Stimulated activated CD4-positive, alpha-beta T cell treated with anti-CD3 and anti-CD28 coated beads, Interleukin-1b, Interleukin-23, amount 100 ng/mL, for 1 hour (primary cell): ENCODE measurements at places on chromosomes 13 and 19.

GRCh38 chr13:26562512-26562890 lies 5.0 kb downstream of the WASF3 start:
- no peak for DNase-seq

DNA sequence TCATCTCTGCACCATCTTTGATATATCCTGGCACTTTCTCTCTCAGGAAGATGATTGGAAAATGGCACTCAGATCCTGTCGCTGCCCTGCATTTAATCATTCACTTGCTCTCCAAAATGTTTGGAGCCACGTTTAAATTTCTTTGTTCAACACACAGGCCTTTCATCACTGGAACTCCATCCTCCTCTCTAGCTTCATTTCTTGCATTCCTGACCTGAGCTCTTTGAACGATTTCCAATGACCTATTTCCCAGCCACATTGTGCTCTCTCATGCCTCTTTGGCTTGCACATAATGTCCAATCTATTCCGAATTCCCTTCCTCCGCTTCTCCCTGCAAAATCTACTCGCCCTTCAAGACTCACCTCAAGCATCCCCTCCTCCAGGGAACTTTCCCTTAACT lies 287.4 kb upstream of the NBEA start:
- no peak for DNase-seq

- DNase-seq = no peak
These were observed 6.7 kb downstream of the RNU6-9 start for GRCh38 chr19:900043-900301.

DNA sequence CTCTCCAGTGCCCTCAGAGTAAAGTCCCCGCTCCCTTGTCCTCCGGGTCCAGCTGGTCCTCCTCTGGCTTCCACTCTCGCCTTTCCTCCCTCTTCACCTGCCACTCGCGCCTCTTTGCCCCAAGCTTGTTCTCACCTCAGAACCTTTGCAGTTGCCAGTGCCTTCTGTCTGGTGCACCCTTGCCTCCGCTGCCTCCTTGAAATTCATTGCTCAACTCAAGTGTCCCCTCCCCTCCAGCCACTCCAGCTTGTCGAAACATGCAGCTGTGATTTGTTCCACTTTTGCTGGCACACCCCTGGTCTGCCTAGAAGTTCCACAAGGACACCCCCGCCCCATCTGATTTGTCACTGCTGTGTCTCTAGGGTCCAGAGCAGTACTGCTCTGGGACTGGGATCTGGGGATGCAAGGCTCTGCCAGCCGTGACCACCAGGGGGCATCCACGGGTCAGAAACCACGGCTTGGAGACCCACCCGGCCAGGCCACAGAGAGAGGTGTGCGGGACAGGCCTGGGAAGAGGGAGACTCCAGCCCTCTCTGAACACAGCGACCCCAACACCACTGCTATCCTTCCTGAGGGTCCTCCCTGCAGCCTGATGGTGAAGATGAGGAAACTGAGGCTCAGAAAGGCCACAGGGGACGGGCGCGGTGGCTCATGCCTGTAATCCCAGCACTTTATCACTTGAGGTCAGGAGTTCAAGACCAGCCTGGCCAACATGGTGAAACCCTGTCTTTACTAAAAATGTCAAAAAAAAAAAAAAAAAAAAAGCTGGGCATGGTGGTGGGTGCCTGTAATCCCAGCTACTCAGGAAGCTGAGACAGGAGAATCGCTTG lies 49.9 kb downstream of the AP1M1 start:
- DNase-seq = peak; percentile 71

DNA sequence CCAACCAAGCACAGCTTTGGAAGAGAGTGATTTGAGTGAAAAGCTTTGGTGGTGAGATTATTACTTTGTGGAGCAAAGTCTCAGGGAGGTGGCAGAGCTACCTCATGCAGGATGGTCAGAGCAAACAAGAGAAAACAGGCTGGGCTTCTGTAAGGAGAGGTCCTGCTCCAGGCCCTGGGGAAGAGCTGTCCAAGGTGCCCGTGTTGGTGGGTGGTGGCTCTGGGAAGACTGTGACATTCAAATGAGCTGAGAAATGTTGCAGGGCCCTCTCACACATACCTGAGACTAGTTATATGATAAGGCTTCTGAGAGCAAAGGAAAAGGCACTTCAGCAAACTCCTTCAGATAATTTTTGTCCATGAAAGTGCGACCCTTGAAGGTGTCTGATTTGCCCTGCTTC lies 205.5 kb upstream of the SOX21 start:
- no peak for DNase-seq

DNA sequence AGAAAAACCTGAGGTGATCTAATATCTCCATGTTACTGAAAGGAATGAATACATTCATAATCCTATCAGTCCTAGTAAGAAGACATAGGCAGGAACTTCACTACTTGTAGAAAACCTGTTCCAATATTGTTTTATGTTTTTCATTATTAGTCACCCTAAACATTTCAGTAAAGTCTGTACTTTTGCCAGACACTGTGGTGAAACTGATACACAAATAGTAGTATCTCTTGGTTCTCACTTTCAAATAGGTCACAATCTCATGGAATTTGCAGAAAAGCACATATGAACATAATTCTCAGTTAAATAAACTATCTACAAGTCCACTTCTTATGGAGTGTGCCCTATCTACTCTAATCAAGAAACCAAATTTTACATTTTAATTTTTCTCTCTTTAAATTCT lies 88.3 kb upstream of the PCDH9 start:
- DNase-seq = no peak

DNA sequence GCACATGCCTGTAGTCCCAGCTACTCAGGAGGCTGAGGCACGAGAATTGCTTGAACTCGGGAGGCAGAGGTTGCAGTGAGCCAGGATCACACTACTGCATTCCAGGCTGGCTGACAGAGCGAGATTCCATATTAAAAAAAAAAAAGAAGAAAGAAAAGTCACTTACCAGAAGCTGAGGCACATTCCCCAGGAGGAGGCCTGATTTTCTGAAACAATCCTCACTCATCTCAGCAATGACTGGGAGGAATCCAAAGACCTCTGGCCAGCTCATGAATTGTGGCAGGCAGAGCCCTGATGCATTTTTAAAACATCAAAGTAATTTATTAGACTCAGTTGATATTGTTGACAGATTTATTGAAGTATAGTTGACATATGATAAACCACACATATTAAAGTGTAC lies 206.3 kb downstream of the FOXO1 start:
- DNase-seq = no peak

- DNase-seq = no peak
These were observed 42.1 kb downstream of the FOXO1 start for GRCh38 chr13:40624383-40624782.

- no peak for DNase-seq
These were observed 28.7 kb upstream of the EPHX3 start for GRCh38 chr19:15260939-15261338.

DNA sequence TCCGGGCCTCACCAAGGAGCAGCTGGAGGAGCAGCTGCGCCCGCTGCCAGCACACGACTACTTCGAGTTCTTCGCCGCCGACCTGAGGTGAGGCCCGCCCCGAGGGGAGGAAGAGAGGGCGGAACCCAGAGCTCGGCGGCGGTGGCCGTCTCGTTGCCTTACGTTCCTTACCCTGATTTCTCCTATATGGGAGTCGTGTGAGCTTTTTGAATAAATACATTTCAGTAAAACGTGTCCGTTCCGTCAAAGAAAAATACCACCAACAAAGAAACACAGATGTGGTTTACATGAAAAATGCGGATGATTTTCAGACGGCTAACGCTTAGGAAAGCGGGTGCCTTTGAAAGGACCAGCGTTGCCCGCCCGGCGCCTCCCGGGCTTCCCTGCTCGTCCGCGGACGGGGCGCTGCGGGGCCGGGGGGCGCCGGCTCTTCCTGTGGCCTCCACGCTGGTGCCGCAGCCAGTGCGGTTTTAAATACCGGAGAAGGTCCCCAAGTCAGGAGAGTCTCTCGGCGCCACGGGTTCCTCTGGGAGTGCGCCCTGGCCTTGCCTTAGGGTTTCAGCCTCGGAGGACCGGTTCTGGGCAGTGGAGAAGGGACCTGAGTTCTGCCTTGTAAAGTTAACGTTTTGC lies 755 bp downstream of the UPF3A start:
- DNase-seq = no peak

- DNase-seq = no peak
These were observed 242.5 kb upstream of the GPC6 start for GRCh38 chr13:92984151-92984550.

DNA sequence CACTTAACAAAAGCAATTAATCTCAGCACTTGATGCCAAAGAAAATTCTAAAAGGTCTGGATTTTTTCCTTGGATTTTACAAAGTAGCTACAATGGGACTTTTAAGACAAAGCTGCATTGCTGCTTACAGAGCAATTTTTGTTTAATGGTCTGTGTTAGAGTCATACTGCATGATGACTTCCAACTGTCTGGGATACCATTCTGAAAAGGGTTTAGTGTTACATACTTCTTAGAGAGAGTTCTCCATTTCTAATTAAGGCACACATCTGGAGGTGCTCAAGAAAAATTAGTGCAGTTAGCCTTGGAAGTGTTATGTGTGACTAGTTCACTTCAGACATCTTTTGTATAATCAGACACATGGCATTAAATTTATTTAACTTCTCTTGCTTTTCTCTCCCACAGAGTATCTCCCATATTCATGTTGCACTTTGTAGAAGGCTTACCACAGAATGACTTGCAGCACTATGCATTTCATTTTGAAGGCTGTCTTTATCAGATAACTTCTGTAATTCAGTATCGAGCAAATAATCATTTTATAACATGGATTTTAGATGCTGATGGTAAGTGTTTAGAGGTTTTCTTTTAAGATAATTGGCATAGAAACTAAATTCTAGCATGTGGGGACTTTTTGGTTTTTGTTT lies 35.1 kb downstream of the USPL1 start:
- DNase-seq = no peak

DNA sequence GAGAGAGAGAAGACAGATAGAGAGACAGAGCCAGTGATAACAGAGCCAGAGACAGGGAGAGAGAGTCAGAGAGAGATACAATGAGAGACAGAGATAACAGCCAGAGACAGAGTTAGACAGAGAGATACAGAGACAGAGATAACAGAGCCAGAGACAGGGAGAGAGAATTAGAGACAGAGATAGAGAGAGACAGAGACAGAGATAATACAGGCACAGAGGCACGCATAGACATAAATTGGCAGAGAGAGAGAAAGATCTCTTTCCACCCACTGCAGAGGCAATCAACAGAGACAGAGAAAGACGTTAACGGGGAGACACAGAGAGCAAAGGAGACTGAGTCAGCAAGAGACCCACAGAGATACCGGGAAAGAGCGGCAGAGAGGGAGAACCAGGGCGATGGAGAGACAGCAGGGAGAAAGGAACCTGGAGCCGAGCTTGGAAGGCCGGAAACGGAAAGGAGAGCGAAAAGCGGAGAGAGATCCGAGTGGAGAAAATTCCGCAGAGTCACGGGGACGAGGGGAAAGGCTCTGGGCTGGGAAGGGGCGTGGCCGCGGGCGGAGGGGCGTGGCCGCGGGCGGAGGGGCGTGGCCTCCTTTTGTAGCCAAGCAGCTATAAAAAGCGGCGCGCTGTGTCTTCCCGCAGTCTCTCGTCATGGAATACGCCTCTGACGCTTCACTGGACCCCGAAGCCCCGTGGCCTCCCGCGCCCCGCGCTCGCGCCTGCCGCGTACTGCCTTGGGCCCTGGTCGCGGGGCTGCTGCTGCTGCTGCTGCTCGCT lies at the start of gene TNFSF9:
TSS of gene TNFSF9 (plus strand) at position 641 of the 777 bp plus-strand sequence. CDS start at position 652, 11 bp downstream.
- DNase-seq = peak; percentile 81

GRCh38 chr19:33396701-33397535 lies 23.4 kb downstream of the CEBPG start:
- DNase-seq = no peak

DNA sequence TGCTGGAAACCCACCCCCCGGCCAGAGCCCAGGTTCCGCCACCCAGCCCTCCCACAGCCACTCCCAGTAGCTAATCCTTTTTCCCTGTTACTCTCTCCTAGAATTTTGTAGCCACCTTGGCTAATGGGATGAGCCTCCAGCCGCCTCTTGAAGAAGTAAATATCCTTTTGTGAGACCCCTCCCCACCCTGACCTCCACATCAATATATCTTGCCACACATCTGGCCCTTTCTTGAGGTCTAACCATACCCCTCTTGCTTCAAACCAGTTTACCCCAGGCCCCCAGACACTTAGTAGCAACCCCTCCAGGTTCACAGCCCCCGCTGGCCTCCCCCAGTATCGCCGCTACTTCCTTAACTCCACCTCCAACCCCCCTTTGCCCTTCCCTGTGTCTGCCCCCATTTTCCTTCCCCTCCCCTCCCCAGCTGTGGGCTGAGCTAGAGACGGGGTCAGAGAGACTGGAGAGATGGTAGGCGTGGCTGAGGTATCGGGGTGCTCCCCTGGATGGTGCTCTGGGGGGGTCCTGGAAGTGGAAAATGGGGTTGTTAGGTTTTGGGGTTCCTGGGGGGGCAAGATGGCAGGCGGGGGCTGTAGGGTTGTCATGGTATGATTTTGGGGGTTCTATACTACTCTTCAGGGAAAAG lies 2.8 kb downstream of the PRMT1 start:
- DNase-seq = no peak

- no peak for DNase-seq
These were observed 307.5 kb downstream of the TBC1D4 start for GRCh38 chr13:75174481-75174880.

DNA sequence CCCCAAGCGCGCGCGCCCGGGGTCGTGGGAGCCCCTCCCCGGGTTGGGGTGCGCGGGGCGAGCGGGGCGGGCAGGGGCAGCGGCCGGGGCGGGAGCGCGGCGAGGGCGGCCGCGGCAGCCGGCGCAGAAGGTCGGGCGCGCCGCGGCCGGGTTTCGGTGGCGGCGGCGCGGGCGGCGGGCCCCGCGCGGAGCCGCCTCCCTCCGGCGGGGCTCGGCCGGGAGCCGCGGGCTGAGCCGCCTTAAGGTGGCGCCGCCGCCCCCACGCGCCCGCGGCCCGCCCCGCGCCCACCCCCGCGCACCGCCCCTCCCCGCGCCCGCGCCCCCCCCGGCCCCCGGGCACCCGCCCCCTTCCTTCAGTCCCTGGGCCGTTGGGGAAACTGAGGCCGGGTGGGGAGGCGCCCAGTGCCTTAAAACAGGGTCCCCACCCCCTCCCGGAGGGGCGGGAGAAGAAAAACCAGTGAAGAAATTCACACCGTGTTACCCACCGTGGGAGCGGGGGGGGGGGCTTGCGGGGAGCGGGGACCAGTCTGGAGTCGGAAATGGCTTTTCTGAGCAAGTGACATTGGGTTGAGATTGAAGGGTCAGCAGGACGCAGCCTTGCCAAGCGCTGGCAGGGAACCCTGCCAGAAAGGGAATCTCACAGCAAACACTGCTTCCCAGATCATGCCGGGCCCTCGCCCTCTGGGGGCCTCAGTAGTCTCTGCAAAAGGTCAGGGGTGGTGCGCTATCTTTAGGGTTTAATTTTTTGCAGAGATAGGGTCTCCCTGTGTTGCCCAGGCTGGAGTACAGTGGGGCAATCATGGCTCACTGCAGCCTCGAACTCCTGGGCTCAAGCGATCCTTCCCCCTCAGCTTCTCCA lies at the start of gene TLE2:
TSS of gene TLE2 (minus strand) at position 216 of the 859 bp plus-strand sequence. CDS start 376 bp downstream, outside the sequence.
- no peak for DNase-seq
